Large intestine (tissue), 12 donors: ENCODE measurements at places on chromosomes 7 and 10. TPM values are rescaled to one million over a fixed set of nuclear protein-coding genes. Genes with fewer than 3 reads are reported as not detected.
A peak's percentile ranks its signal among the peaks of the same experiment; 100 is the strongest.

GRCh38 chr7:137844677-137845425, 1.9 kb downstream of the DGKI start:
- no peak for DNase-seq

DNA sequence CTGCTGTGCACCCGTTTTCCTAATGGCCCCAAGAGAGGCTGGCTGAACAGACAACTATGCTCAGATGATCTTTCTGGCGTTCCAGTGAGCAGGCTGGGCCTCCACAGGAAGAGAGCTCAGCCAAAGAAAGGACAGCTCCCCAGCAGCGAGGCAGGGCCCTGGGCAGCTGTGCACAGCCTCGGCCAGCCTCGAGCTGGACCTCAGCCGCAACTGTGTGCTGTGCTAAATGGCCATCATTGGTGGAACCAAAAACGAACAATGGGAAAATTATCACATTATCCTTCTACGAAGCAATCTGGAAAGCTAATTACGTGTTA, 97.5 kb downstream of the CTBP2 start:
- no peak for DNase-seq

DNA sequence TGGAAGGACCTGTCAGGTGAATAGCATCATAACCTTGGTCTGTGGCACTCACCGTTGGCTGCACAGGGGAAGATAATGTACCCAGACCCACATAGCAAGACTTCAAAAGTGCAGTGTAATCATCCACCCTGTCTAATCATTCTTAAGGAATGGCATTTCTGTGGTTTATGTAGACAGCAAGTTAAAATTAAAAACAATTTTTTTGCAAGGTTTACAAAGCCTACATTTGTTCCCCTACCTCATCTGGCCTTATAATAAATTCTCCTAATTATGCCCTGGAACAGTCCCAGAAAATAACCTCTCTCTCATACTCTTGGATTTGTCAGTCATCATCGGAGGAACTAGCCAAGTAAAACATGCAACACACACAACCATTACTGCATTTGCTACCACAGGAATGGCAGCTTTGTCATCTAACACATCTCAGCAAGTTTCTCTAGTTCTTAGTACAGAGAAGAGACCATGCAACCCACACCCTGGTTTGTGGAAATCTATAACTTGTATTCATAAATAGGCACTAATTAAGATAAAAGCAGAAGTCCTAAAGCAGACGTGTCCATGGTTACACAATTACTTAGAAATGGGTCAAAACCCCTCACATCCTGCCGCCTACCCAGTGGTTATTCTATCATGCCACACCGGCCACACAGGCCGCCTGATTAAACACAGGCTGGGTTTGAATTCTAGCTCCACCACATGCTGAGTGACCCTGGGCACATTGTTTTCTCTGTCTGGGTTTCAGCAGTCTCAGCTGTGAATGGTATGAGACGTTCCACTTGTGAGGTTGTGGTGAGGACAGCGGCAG, 19.1 kb downstream of the ABLIM1 start:
- DNase-seq, result no peak

DNA sequence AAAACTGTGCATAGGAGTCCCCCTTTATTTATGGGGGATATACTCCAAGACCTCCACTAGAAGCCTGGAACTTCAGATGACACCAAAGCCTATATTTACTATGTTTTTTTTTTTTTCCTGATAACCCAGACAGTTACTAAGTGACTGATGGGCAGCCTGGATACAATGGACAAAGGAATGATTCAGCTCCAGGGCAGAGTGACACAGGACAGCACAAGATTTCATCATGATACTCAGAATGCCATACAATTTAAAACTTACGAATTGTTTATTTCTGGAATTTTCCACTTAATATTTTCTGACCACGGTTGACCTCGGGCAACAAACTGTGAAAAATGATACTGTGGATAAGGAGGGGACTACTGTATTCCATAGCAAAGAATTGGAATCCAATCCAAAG, 843.6 kb downstream of the PCDH15 start:
- DNase-seq, result no peak

DNA sequence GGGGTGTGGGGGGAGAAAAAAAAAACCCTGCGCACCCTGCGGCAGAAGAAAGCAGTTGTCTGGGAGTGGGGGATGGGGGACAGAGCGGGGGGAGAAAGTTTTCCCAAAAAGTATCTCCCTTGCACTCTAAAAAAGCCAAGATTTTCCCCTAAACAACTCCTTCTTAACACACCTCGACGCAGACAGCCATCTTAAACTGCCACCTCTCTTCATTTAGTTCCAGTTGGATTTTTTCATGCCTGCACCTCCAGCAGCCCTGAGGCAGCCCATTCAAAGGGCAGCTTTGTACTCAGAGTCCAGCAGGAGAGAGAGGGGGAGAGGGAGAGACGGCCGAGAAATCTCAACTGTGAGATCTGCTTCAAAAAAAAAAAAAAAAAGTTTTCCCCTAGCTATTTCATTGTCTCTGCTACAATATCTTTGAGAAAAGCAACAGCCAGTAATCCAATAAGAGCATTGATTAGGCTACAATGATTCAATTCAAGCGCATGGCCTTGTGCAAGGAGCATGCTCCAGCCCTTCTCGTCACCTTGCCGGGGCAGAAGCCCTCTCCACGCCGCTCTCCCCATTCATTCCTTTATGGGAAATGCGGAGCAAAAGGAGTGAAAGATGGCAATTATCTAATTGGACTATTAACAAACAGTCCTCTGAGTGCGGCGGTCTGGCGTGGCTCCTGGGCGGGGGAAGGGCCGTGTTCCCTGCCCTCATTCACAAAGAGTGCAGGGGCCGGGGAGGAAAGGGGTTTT, 939 bp upstream of the VAX1 start:
- DNase-seq, result no peak

DNA sequence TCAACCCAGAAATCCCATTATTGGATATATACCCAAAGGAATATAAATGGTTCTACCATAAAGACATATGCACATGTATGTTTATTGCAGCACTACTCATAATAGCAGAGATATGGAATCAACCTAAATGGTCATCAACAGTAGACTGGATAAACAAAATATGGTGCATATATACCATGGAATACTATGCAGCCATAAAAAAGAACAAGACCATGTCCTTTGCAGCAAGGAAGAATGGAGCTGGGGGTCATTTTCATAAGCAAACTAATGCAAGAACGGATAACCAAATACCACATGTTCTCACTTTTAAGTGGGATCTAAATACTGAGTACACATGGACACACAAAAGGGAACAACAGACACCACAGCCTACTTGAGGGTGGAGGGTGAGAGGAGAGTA, 2.2 kb upstream of the AFAP1L2 start:
- no peak for DNase-seq

- DNase-seq, result no peak
Observed at GRCh38 chr10:102657451-102657850, 13.2 kb downstream of the TRIM8 start.

GRCh38 chr10:113945075-113945686, 90.7 kb downstream of the NHLRC2 start:
- peak; percentile 73 for DNase-seq

DNA sequence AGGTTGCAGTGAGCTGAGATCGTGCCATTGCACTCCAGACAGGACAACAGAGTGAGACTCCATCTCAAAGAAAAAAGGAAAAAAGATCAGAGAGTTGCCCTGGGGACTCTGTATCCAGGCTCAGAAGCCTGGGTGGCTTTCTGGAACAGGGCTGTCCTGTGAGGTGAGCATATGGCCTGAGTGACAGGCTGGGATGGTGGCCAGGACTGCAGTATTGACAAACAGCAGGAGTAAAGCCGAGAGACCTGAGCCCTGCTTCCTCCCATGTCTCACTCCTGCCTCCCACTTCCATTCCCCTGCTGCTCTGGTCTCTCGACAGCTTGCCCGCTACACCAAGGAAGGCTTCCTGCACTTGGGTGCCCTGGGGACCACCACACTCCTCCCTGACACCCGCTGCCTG, 578.5 kb downstream of the GALNT17 start:
- no peak for DNase-seq

- no peak for DNase-seq
Observed at GRCh38 chr10:69278446-69278963, at the start of gene HK1. HK1 (plus strand) TSS chr10:69278496.

DNA sequence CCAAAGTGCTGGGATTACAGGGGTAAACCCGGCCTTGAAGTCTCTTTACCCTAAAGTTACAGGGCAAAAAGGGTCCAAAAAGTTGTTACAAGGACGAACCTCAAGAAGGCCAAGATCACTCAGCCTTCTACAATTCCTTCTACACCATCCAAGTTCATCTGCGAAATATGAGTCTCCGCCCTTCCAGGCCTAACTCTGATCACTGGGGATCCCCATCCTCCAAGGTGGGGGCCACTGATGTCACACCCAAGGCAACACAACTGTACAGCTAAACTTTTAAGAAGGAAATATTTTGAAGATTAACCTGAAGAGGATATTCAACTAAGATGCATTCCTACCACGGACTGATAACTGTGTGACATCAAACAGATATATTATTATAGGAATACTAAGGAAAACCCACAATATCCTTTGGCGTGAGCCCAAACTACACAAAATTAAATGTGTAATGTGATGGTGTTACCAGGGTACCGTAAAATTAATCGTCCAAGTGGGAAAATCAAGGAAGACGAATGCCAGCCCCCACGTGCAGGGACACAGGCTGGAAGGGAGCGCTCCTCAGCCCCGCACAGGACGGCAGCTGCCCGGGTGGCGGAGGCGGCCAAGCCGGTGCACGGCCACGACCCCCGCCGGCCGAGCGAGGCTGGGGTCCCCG, 1.0 kb downstream of the PAXIP1 start:
- no peak for DNase-seq

DNA sequence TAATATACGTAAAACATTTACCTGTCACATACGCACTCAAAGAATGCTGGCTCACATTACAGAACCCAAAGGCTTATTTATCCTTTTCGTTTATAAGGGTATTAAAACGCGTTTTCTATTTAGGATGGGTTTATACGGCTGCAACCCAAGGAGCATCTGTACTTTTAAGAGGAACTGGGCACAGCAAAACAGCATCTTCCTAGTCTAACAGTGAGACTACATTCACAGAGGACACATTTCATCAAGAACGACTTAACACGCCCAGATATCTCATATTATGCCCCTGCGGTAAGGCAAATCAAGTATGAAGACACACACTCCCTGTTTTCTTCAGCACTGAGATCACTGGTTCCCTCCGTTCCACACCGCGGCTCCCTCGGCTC, 533 bp upstream of the DMTF1 start:
- DNase-seq, result no peak

DNA sequence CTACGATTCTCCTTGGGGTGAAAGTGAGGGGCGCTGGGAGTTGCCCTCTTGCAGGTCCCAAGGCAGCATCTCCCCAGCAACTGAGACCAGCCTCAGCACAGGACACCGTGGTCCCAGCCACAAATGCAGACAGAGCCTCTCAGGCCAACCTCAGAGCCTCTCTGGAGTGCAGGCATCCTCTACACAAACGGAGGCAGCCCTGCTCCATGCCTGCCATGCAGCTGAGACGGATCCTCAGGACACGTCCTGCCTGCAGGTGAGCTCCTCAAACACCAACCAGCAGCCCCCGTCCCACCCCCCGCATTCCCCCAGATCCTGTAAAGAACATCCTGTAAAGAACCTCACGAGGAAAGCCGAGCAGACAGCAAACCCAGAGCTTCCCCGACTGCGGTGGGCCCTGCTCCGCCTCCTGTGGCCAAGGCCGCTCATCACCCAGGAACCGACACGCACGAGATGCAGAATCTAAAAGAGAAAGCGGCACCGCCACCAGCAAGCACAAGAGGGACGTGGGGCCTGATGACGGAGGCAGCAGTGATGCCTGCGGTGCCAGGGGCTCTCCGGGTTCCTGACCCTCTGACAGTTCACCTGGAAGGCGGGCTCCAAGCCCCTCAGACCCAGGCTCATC, 186.9 kb downstream of the PTPRN2 start:
- no peak for DNase-seq

GRCh38 chr7:120876922-120877321, 19.0 kb upstream of the TSPAN12 start:
- DNase-seq, result no peak

The FAM20C gene
- polyA plus RNA-seq, result 57.2 TPM

The ADARB2 gene
- polyA plus RNA-seq, result 0.52 TPM

The CDC14C gene
- polyA plus RNA-seq, result 0.06 TPM

The KIAA1549 gene
- polyA plus RNA-seq, result 3.9 TPM

The OPN1SW gene
- polyA plus RNA-seq, result 0.18 TPM

The DHTKD1 gene
- 12.2 TPM for polyA plus RNA-seq

The RAMP3 gene
- 5.1 TPM for polyA plus RNA-seq

The PPP1R3C gene
- 39.6 TPM for polyA plus RNA-seq

The ANKRD61 gene
- 2.4 TPM for polyA plus RNA-seq

The PRKAR1B gene
- polyA plus RNA-seq, result 34.8 TPM

The YKT6 gene
- polyA plus RNA-seq, result 65.6 TPM

The SLC26A3 gene
- 176 TPM for polyA plus RNA-seq

The PRLHR gene
- polyA plus RNA-seq, result 1.1 TPM
